ENCODE measurements at places on chromosomes 5 and 9.

GRCh38 chr5:154444556-154445421 lies 1.0 kb upstream of the SAP30L start:
- peak; percentile 86 for DNase-seq

DNA sequence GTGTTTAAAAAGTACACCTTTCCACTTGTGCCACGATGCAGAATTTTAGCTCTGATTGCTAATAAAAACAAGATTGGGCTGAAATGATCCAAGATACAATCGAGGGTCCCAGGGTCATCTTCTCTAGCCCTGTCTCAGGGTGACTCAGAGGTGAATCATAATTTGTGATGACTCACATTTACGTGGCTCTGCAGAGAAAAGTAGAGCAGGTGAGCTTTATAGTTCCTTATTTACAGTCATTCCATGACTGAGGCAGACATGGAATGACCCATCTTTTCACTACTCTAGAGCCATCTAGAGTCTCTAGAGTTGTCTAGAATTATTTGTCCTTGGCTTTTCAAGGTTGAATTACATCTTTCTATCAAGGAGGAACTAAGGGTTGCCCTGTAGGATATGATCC lies 155.2 kb downstream of the GAS1 start:
- no peak for DNase-seq

DNA sequence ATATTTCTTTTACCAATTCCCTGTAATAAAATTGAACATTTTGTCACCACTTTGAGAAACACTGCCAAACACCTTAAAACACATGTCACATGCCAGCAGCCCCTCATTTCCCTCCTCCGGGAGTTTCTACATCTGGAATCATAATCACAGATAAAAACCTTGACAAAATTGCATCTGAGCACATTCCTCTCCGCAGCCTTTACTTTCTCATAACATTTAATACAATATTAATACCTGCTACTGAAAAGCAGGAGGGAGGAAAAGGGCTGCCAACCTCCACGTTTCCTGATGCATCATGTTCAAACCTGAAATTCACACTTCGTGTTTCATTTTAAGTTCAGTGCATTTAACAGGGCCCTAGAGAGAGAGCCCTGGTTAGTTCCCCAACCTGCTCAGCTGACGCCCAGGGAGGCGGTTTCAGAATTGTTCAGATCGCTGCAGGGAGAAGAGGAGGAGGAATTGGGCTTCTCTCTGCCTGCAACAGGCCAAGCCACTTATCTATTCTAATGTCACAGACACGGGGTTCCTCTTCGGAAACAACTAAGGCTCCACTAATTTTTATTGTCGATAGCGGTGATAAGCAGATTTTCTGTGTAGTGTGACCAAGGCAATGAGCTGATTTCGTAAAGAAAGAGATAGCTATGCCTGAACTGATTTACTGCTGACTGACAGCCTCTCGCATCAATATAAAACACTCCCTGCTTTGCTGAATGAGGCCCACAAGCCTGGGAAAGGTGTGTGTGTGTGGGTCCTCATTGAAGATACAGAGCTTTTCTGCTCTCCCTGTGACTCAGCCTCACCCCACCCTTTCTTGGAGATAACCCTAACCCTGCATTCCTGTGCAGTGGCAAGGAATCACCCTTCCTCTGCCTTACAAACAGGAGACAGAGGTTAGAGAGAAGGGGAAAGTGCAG lies 4.9 kb upstream of the LHX2 start:
- no peak for DNase-seq

DNA sequence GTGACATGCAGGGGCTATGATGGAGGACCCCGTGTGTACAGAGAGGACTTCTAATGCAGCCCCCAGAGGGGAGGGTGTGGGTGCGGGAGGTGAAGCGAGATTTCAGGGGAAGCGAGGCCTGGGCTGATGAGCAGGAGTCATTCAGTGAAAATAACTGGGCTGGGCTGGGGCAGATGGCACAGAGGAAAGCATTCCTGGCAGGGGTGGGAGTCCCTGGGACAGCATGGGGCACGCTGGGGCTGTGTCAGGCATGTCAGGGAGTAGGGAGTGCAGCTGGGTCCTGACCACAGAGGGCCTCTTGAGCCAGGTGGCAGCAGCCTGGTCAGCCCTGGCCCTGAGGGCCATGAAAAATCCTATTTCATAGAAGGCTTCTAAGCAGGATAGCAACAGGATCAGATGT lies 36.6 kb downstream of the COL15A1 start:
- DNase-seq = no peak

DNA sequence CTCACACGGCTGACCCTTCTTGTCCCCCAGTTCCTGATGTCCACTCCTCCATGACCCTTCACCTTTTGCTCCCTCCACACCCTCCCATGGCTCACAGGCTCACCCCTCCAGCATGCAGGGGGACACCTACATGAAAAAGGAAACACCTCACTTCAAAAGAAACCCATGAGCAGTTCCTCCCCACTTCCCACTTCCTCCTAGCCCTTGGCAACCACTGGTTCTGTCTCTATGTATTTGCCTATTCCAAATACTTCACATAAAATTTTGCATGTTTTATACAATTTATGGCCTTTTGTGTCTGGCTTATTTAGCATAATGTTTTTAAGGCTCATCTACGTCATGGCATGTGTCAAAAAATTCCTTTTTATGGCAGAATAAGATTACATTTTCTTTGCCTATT lies 100.2 kb upstream of the S1PR3 start:
- no peak for DNase-seq

- DNase-seq = no peak
These were observed 837 bp upstream of the AHRR start for GRCh38 chr5:320524-321229.

DNA sequence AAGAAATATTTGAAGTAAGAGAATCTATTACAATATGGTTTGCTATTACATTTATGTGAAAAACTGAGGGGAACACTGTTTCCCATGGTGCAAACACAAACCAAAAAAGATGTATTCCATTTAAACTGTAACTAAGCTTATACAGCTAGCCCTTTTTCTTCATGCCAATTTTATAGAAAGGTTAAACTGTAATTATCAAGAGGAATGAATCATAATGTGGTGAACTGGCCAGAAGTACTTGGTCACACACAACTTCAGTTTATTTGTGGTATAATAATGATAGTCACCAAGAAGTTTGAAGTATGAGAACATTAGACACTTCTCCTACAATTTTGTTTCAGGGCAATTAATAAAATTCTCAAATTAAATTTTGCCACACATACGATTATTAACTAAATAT lies 177.9 kb downstream of the XRCC4 start:
- no peak for DNase-seq

DNA sequence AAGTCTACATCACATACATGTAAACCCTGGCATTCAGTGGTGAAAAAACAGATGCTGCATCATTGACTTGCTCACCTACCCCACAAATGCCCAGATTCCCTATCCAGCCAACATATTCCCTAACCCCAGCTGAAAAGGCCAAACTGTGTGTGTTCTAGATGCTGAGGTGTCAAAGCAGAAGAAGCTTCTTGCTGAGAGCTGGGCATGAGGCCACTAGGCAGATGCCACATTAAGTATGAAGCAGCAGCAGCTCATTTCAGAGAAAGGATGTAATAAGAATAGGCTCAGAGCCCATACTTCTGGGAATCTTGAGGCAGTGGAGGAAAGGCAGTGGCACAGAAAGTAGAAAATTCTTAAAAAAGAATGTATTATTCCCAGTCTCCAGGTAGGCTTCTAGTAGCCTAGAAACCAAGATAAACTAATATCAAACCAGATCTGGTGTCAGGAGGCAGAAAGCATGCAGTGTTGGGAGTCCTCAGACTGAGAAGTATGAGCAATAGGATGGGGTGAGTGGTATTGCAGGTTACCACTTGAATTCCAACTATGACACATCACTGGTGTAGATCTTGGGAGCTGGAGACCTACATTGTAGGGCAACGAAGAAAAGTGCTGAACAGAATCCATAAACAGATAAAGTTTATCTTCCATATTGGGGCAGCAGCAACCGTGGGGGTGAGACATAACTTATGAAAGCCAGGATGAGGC lies 71.9 kb upstream of the GRHPR start:
- DNase-seq = no peak

- DNase-seq = peak; percentile 47
These were observed 1.2 kb downstream of the FOXB2 start for GRCh38 chr9:77020413-77021290.

GRCh38 chr5:159212657-159213462 lies 3.5 kb upstream of the RNF145 start:
- DNase-seq = no peak

GRCh38 chr5:157479612-157480510 lies 19.8 kb downstream of the NIPAL4 start:
- no peak for DNase-seq

GRCh38 chr5:68533051-68533450 lies 317.5 kb downstream of the PIK3R1 start:
- DNase-seq = no peak

- DNase-seq = peak; percentile 92
These were observed 645 bp downstream of the SAP30L start for GRCh38 chr5:154446195-154447088.

DNA sequence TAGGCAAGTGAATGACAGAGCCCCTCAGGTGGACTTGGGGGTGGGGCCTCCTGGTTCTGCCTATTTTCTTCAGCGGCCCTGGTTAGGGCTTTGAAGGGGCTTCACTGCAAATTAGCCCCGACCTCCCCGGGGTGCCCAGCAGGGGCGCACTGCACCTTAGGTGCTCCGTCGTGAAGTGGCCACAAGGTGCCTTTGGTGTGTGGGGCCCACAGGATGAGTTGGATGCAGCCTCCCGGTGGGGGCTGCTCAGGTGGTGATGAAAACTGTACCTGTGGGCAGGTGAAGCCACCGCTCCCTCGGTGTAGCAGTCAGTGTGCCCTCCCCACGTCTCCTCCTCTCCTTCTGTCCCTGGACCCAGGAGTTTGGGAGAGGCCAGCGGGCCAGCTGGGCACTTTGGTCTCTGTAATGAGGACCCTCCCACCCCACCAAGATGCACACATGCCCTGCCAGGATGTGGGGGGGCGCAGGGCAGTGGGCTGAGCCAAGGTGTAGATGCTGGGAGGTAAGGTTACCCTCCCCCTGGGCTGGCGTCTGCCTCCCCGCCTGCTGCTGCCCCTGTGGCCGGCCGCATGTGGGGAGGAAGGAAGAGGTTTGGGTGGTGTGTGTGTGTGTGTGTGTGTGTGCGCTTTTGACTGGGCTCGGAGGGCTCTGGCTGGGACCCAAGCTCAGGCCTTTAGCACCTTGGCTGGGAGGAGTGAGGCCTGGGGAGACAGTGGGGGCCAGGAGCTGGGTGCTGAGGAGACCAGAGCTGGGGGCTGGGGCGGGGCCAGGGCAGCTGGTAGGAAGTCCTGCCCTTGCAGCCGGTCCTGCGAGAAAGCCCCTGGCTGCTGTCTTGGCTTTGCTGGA lies 55.6 kb downstream of the RXRA start:
- no peak for DNase-seq

DNA sequence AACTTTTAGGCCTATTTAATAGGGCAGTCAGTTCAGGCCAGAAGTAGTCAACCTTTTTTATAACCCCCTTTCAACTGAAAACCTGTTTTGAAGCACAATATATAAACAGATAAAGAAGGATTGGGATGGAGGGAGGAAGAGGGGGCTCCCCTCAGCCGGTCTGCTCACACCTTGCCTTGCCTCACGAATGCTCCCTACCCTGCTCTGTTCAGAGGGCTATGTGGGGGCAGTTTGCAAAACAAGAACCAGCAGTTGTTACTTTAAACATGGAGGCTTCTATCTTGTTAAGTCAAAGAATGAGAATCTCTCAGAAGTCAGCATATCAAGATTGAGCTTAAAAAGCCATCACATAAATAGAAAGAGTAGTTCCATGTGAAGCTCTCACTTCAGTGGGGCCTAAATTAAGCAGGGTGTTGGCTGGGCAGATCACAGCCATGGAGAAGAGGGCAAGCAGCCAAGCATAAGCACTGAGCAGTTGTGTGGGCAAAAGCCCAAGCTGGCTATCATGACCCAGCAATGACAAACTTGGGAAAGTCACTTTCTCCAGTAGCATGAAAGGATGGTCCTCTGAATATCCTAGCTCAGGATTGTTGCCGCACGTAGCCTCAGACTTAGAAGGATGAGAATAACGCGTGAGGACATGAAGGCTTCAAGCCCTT lies 70.6 kb downstream of the ALDH1A1 start:
- DNase-seq = no peak

All from esophagus muscularis mucosa (tissue), 4 donors.